ENCODE measurements at places on chromosomes 2 and 18.

- no peak for DNase-seq
Measured at GRCh38 chr18:21450503-21450902, 150.0 kb downstream of the ESCO1 start.

DNA sequence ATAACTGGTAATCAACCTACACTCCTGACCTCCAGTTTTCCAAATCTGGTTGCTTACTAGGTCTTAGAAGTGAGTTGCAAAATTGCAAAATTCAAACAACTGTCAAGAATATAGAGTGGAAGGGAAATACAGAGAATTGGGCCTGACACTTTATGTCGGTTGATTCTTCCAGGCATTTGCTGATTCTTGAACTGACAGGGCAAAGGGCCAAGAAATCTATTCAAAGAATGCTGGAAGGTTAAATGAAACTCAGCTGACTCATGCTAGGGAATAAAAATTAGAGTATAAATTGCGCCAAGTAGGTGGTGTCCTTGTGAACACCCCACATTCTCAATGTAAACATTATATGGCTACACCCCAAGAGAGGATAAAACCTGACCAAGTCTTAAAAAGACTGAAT, 21.5 kb upstream of the ZSCAN30 start:
- peak; percentile 65 for DNase-seq

- no peak for DNase-seq
Measured at GRCh38 chr18:1252936-1253335, 348.3 kb downstream of the ADCYAP1 start.

- no peak for DNase-seq
Measured at GRCh38 chr2:151904807-151905206, 76.6 kb upstream of the ARL5A start.

GRCh38 chr2:46116553-46116991, 180.6 kb upstream of the EPAS1 start:
- no peak for DNase-seq

- DNase-seq = no peak
Measured at GRCh38 chr2:160652236-160652635, 158.6 kb upstream of the RBMS1 start.

DNA sequence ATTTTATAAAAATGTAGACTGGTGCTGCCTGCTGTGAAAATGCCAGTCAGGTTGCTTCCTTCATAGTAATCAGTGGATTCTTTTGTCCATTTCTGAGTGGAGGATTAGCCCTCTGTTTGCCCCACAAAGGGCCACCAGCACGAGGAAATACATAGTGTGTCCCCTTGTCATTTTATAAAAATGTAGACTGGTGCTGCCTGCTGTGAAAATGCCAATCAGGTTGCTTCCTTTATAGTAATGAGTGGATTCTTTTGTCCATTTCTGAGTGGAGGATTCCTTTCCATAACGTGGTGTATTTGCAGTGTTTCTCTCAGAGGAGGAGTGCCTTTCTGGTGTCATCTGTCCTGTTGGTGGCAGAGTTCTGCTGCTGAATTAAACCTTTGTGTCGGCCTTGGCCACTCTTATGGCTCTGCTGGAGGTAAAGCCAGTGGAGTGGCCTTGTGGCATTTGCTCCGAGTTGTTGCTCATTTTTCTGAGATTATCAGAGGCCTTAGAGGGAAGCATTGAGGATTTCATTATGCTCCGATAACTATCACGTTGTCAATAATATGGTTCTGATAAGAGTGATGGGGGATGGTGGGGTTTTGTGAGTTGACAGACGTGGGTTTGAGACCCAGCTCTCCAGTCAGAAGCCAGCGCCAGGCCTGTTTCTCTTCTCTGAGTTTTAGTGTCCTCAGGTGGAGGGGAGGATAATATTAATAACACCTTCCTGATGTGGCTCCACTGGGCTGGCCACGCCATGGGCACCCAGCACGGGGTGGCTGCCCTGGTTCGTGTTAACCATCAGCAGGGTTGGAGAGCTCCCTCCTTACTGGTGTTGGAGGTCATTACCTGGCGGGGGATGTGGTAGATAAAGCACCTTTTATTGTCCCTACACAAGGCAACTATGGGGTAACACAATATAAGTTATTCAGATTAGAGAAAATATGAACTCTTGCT, 96.6 kb downstream of the NEDD4L start:
- no peak for DNase-seq

- DNase-seq = peak; percentile 72
Measured at GRCh38 chr18:830315-830901, 18.4 kb upstream of the YES1 start.

- DNase-seq = no peak
Measured at GRCh38 chr2:65553504-65554074, 121.2 kb upstream of the SPRED2 start.

GRCh38 chr2:121167411-121167810, 117.6 kb downstream of the TFCP2L1 start:
- no peak for DNase-seq

DNA sequence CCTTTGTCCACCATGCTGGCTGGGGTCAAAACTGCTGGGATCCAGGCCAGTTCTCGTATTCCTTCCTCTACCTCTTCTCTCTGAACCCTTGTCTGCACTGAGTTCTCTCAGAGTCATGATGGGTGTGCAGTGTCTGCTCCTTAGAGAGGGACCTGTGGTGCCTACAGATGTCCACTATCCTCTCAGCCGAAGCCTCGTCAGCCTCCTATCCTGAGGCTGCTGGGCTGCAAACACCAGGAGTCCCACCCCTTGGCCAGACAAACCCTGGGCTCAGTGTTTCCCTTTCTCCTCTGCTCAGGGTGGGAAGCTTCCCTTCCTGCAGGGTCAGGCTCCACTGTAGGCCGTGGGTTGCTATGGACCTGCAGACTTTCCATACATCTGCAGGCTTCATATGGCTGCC, 2.3 kb downstream of the INPP5D start:
- no peak for DNase-seq

- no peak for DNase-seq
Measured at GRCh38 chr2:55161295-55162210, 70.5 kb downstream of the CLHC1 start.

DNA sequence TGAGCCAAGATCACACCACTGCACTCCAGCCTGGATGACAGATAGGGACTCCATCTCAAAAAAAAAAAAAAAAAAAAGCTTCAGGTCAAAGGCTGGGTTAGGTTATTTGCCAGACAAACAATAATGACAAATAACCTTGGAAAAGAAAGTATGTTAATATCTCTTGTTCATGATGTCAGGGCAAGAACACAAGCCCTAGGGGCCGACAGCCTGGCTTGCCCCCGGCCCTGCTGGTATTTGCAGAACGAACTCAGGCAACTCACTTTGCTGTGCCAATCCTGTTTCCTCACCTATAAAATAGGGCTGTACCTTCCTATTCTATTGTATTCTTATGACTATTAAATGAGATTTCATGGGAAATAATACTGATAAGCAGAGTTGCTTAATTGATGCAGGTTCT, 75.4 kb upstream of the CDC42EP3 start:
- DNase-seq = no peak

GRCh38 chr2:12083081-12083581, 336.7 kb downstream of the LPIN1 start:
- no peak for DNase-seq

GRCh38 chr18:29078273-29078672, 901.3 kb upstream of the CDH2 start:
- no peak for DNase-seq

- DNase-seq = no peak
Measured at GRCh38 chr2:115294999-115295398, 852.6 kb downstream of the DPP10 start.

GRCh38 chr2:6562771-6563170, 302.9 kb downstream of the CMPK2 start:
- no peak for DNase-seq

- no peak for DNase-seq
Measured at GRCh38 chr18:79626905-79627749, 52.5 kb upstream of the CTDP1 start.

DNA sequence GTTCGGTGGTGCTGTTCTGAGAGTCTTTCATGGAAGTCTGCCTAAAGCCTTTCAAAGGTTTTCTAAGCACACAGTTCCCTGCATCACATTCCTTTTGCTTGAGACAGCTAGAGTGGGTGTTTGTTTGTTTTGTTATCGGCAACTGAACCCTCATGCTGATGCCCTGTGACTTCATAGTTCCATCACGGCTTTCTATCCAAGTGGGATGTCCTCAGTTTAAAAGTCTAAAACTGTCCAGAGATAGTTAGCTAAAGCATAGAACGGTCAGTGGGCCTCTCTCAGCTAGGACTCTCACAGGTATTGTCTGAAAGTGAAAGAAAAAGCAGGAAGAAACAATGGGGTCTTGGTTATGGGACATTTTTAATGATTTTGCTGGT, 337.3 kb downstream of the OSR1 start:
- peak; percentile 92 for DNase-seq

GRCh38 chr2:11057031-11057430, 98.2 kb upstream of the SLC66A3 start:
- no peak for DNase-seq

- DNase-seq = no peak
Measured at GRCh38 chr18:36761186-36761698, 67.6 kb downstream of the TPGS2 start.
